ENCODE measurements at places on chromosomes 5 and 9. TPM values are rescaled to one million over a fixed set of nuclear protein-coding genes. Genes with fewer than 3 reads are reported as not detected.

DNA sequence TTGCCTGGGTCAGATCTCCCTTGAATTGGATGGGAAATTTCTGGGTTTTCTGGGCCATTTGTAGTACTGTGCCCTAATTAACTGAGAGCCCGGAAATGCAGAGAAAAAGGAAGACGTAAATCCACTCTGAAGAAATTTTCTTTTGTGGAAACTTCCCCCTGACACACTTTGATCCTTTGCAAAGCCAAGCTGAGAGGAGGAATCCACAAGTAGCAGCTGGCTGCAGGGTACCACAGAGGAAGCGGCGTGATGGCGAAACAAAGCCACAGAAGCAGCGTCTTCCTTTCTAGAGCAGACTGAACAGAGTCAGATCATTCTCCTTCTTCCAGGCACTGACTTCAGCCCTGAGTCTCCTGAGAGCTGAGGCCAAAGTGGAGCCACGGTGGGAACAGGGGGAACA lies 47.1 kb upstream of the ZNF354A start:
- no peak for DNase-seq

DNA sequence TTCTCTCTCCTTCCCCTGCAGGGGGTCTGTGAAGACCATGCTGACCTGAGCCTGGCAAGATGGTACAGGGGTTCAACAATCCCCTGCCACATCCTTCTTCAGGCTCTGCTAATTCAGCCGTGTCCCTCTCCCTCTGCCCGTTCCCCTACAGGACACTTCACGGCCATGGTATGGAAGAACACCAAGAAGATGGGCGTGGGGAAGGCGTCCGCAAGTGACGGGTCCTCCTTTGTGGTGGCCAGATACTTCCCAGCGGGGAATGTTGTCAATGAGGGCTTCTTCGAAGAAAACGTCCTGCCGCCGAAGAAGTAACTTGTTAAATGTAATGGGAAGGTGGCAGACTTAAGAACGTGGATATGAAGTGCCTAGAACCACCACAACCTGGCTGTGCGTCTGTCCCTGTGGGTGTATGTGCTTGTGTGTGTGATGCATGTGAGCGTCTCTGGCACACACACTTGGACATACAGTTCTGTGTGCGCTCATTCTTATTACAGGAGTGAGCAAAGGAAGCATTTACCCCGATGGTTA lies 6.9 kb upstream of the CCIN start:
- DNase-seq: no peak

Gene PTPN3
- total RNA-seq: 2.8 TPM

DNA sequence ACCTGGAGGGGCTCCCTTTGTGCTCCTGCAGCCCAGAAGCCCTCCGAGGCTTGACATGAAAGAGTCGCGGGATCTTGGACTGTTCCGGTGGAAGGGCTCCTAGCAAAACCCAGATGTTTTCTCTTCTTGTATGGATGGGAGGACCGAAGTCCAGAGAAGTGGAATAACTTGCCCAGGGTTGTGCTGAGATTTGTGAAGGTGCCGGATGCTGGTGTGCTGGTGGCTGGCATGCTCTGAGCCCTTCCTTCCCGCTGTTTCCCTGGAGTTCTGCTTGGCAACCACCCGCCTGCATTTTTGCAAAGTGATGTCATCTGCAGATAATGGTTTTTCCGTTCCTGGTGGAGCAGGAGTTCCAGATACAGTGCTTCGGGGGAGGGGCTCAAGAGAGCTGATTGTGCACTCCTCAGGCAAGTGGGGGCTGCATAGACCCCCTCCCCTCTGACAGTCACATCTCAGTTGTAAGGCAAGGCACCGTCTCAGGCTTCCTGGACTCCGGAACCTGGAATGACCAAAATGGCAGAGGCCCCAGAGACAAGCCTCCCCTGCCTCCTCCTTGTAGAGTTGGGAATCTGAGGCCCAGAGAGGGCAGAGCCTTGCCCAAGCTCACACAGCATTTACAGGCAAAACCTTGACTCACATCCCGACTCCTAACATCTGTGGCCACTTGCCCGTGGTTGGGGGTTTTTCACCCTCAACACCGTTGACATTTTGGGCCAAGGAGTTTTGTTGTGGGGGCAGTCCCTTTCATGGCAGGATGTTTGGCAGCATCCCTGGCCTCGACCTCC lies 157.0 kb downstream of the RGS3 start:
- peak; percentile 93 for DNase-seq

GRCh38 chr5:137581776-137582175 lies 82.7 kb upstream of the SPOCK1 start:
- no peak for DNase-seq

DNA sequence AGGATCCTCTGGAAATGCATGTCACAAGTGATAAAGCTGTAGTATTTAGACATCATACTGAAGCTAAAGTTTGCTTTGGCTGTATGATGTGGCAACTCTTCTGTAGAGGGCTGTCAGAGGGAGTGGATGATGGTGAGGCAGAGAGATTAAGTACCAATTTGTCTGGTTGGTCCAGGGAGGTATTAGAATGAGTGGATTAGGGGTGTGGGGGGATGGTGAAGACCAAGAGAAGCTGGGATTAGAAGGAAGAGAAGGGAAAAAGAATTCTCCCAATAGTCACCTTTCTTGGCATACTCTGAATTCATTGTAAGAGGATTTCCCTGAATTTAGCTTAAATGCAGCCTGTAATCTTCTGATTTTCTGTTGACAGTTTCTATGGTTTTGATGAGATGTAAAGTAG lies 3.6 kb downstream of the PCDHAC2 start:
- no peak for DNase-seq

GRCh38 chr9:123373946-123374345 lies 17.9 kb downstream of the CRB2 start:
- no peak for DNase-seq

Measured in MG63 (cell line).